Stimulated activated CD4-positive, alpha-beta T cell treated with anti-CD3 and anti-CD28 coated beads, Interleukin-1b, Interleukin-23, amount 100 ng/mL, for 1 hour (primary cell): ENCODE measurements at places on chromosomes 3 and 15.

DNA sequence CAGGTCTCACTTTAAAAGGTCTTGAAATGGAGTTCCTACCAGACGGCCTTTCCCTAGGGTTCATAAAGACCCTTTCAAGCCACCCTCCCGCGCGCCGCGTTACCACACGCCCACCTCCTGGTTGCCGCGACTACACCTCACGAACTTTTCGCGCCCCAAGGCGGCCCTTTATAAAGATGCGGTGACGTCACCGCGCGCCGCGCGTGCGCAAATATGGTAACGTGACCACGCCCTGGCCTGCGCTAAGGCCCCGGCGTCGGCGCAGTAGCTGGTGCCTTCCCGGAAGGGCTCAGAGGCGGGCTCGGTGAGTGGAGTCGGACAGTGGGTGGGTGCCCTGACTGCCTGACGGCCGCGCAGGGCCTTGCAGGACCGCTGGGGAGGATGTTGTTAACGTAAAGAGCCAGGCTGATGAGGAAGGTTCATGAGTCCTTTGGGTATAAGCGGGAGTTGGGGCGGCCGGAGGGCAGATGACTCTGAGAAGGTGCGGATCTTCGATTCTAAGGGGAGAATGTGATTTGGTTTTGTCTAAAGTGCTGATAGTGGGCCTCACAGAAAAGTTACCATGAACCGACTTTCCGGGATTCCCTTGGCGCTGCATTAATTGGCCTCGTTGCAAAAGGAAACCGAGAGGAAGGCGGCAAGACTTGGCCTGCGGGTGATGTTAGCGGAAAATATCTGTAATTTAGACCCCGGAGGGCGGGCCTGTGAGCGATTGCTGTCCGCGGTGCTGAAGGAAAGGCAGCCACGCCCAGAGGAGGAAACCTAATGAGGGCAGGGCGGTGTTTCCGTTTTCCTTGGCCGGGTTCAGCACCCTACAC, 54.4 kb downstream of the FEZF2 start:
- peak; percentile 48 for DNase-seq

GRCh38 chr15:96353930-96354730, 23.6 kb downstream of the NR2F2 start:
- DNase-seq = no peak

DNA sequence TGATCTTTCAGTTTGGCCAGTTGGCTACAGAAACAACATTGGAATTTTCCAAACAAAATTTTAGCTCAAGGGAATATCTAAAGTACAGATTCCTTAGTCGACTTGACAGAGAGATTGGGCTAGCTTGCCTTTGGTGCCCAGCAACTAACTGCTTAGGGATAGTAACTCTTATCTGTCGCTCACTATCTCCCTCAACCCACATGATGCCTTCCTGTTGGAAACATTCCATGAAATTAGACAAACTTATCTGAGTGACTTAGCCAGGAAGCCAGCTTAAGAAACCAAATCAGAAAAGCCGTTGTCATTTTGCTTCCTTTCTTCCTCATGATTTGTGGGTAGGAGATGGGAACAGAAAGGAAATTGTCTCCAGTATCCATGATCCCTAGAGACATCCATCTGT, 791.2 kb downstream of the AGBL1 start:
- DNase-seq = no peak

DNA sequence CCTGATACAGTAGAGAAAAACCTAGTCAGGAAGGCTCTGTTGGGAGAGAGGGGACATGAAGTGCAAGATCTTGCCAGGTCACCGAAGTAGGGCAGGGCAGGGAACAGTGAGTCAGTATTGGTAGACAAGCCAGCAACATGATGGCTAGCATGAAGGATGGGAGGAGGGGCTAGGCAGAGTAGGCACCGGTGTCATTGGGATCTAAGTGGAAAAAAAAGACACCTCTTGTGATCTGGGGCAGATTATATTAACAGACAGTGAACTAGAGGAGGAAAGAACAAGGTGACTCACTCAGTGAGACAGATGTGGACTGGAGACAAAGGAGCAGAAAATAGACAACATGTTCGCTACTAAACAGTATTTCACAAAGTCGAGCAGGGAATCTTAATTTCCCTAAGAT, 149.2 kb upstream of the SLC24A5 start:
- DNase-seq = no peak
